ENCODE measurements at places on chromosomes 12 and 14.

GRCh38 chr12:67427336-67427735 lies 158.2 kb downstream of the CAND1 start:
- no peak for DNase-seq

GRCh38 chr12:25583545-25583944 lies 30.5 kb upstream of the LMNTD1 start:
- peak; percentile 33 for DNase-seq

DNA sequence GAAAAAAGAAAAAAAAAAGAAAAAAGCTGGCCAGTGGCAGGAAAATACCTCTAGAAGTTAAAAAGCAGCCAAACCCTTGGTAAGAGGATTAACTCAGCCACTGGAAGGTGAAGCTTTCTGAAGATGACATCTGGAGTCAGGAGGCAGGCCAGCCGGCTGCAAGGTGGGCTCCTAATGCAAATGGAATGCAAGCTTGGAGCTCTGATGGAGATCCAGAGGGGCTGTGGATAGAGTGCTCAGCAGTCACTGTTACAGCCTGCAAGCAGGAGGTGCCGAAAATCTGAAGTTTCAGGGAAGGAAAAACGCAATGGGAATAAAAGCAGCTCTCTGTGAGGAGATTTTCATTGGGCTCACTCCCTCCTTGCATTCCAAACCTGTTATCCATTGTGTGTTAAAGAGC lies 41.0 kb downstream of the GSC start:
- peak; percentile 16 for DNase-seq

DNA sequence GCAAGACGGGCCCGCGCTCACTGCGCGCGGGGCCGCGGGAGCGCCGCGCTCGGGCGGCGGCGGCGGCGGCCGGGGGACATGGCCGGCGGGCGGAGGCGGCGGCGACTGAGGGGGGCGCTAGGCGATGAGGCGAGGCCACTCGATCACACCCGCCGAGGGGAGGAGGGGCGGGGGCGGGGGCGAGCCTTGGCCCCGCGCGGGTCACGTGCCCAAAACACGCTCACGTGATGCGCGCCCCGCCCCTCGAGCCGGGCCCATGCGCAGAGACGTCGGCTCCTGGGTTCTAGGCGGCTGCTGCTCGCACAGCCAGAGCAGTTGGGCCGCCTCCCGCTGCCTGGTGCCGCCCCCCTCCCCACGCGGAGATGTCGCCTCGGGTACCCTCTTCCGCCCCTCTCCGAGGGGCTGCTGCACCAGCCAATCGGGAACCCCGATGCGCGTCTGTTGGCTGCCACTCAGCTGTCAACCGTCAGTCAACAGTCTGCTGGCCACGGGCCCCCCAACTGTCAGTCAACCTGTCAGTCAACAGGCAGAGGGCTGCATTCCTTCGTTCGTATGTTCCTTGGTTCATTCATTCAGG lies at the start of gene SPPL3:
Gene SPPL3 (minus strand): TSS at position 162 of the 577 bp plus-strand sequence. CDS start 491 bp downstream, outside the sequence.
- peak; percentile 95 for DNase-seq

- DNase-seq: no peak
These were observed 7.3 kb downstream of the PPP2R5E start for GRCh38 chr14:63535918-63536317.

- DNase-seq: no peak
These were observed 73.0 kb downstream of the GCH1 start for GRCh38 chr14:54829486-54830224.
